Activated naive CD4-positive, alpha-beta T cell treated with anti-CD3 and anti-CD28 coated beads, Interleukin-2, amount 10 ng/mL, durations not matched to agents 7 days and 5 days (primary cell): ENCODE measurements at places on chromosomes 4 and X.

- DNase-seq: no peak
These were observed 23.0 kb upstream of the DHX15 start for GRCh38 chr4:24607334-24607733.

GRCh38 chrX:129755779-129756650 is 17.2 kb downstream of the XPNPEP2 start:
- peak; percentile 53 for DNase-seq

GRCh38 chr4:2924286-2924685 is 38.9 kb downstream of the NOP14 start:
- peak; percentile 15 for DNase-seq

DNA sequence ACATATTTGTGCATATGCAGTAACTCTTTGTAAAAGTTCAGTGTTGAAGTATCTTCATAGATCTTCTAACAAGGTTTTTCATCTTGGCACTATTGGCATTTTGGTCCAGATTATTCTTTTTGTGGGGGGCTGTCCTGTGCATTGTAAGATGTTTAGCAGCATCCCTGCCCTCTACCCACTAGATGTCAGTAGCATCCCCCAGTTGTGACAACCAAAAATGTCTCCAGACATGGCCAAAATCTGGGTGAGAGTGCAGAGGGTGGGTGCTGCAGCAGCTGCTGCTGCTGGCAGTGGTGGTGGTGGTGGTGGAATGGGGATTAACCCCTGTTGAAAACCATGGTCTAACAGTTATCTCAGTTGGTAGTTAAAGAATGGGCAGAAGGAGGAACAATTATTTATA is 370.0 kb downstream of the GPAT3 start:
- no peak for DNase-seq
